ENCODE measurements at places on chromosomes 16 and 17.

DNA sequence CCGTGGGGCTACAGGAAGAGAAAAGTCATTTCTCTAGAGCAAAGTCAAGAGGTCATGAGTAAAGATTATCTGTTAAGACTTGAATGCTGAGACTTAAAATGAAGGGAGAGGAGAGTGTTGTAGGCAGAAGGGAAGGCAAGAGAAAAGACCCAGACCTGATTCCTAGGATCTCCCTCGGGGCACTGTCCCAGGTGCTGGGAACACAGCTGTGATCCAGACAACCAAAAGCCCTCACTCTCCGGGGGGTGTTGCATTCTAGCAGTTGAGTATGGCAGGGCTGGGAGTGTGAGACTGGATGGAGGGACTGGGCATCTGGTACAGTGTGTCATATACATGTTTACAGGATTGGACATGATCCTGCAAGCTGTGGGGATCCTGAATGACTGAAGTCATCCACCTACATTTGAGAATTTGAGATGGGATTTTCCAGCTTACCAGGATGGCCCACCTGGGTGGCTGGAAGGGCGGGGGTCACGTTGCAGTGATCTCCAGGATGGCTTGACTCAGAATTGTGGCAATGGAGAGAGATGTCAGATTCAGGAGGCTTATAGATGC lies 29.1 kb downstream of the ARSG start:
- H3K27ac ChIP-seq: no peak overlapping the region
- H3K4me3 ChIP-seq: no peak overlapping the region
- peaks cover 4% of the 10 kb centered on the region for H3K4me1 ChIP-seq
- no peaks in the 10 kb centered on the region for H3K27me3 ChIP-seq
- no peak for DNase-seq

- no peaks in the 10 kb centered on the region for H3K36me3 ChIP-seq
- no peaks in the 10 kb centered on the region for H3K4me1 ChIP-seq
- DNase-seq: no peak
Measured at GRCh38 chr16:48188449-48189102, 32.8 kb upstream of the ABCC12 start.

- no peak for DNase-seq
- no peaks in the 10 kb centered on the region for H3K36me3 ChIP-seq
- peak overlapping the region; percentile 1 for H3K27ac ChIP-seq
- no peak overlapping the region for H3K4me3 ChIP-seq
Measured at GRCh38 chr17:47907932-47908562, 12.0 kb downstream of the SP2 start.

- peak overlapping the region; percentile 33 for H3K4me3 ChIP-seq
- H3K36me3 ChIP-seq: peaks cover 4% of the 10 kb centered on the region
- no peaks in the 10 kb centered on the region for H3K27me3 ChIP-seq
- DNase-seq: no peak
- peaks cover 24% of the 10 kb centered on the region for H3K4me1 ChIP-seq
Measured at GRCh38 chr16:965487-965886, 5.3 kb downstream of the LMF1 start.
